ENCODE measurements at places on chromosomes 1 and 21.
A peak's percentile ranks its signal among the peaks of the same experiment; 100 is the strongest.

DNA sequence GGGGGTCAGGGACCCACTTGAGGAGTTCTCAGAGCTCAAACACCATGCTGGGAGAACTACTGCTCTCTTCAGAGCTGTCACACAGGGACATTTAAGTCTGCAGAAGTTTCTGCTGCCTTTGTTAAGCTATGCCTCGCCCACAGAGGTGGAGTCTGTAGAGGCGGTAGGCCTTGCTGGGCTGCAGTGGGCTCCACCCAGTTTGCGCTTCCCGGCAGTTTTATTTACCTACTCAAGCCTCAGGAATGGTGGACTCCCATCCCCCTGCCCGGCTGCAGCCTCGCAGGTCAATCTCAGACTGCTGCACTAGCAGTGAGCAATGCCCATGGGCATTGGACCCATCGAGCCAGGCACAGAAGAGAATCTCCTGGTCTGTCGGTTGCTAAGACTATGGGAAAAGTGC is 706.4 kb downstream of the LRRIQ3 start:
- DNase-seq: no peak

DNA sequence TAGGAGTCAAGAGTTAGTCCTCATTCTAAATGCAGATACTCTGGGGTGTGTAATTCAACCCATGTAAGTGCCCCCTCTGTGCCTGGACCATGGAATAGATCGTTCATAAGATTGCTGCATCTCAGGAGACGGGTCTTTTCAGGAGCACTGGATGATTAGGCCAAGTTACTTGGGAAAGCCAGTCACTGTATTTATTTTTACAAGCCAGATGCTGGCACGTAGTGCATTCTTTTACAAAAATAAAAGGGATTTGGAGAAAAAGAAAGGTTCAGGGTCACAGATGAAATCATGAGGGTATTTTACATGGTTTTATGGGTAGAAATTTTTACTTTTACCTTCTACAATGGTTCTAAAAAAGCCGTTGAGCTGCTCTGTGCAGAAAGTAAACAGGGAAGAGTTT is 102.6 kb upstream of the UBE2U start:
- DNase-seq: no peak

DNA sequence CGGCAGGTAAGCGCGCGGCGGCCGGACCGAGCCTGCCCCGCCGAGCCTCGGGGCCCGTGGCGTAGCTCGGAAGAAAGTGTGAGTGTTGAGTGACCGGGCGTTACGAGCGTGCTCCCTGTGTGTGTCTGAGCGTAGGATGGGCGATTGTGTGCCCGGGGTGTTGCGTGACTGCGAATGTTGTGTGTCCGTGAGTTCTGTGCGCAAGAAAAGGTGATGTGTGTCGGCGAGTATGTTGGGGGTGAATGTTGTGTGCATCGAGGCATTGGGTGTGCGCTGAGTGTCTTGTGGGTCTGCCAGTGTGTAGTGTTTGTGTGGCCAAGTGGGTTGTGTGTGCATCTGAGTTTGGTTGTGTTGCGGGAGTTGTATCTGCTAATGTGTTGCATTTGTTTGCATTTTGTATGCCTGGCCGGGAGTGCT is 398 bp downstream of the PTPRU start:
- DNase-seq: no peak

- no peak for DNase-seq
Measured at GRCh38 chr1:175363031-175363430, 170.5 kb upstream of the KIAA0040 start.

- no peak for DNase-seq
Measured at GRCh38 chr1:157091186-157091585, 8.4 kb downstream of the ETV3L start.

- peak; percentile 4 for DNase-seq
Measured at GRCh38 chr1:57307392-57308170, 116.3 kb downstream of the DAB1 start.

DNA sequence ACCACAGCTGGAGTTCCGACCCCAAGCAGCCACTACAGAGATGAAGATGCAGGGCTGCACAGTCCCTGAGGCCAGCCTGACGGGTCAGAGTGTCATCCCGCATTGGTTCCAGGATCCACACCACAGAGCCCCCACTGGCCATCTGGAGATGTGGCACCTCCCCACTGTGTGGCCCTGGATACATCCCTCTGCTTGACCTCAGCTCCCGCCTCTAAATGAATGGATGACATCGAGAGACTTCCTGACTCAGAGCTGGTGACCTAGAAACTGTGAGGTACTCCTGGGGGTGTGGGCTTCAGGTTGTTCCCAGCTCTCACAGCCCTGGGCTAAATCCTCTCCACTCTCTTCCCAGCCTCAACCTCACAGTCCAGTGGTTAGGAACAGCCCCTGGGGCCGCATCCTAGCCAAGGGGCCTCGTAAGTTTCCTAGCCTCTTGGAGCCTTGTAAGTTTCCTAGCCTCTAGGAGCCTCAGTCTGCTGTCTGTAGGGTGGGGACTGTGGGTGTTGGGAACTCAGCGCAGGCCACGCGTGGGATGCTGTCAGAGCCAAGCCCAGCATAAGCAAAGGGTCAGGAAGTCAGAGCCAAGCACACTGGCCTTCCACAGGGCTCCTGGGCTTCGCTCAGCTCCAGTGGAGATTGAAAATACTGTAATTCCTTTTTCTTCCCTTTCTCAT is 87.5 kb upstream of the RUNX3 start:
- DNase-seq: no peak

GRCh38 chr1:30816211-30817076 is 58.9 kb upstream of the LAPTM5 start:
- DNase-seq: no peak

GRCh38 chr1:169160845-169161495 is 54.5 kb downstream of the ATP1B1 start:
- DNase-seq: no peak

GRCh38 chr1:36912365-36912865 is 121.9 kb downstream of the GRIK3 start:
- DNase-seq: no peak

DNA sequence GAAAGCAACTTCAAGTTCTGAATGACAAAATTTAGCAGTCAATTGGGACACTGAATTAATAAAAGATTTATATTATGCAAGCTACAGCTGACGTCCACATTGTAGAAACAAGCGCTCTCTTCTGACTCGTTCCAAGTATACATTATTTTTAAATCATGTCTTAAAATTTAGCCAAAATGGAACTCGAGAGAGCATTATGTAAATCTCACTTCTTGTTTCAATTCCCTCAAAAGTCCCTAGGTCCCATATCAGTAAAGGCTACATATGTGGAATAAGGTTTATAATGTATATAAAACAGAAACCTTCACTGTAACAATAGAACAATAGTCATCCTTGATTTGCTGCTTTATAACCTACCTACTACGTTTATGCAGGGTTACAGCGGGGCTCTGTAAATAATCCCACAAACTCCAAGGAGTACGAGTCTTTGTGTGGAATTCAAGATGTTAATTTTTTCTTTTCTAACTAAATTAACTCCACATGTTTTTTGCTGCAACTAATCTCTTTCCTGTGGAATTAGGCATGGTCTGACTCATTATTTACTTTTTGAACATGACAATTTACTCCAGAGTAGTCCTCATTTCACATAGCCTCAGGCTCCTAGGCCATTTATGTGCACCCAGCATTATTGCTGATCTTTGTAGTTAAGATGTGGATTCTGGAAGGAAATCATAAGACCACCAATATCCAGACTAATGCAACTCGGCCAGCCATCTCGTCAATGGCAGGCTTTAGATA is 785.1 kb downstream of the LTN1 start:
- no peak for DNase-seq

DNA sequence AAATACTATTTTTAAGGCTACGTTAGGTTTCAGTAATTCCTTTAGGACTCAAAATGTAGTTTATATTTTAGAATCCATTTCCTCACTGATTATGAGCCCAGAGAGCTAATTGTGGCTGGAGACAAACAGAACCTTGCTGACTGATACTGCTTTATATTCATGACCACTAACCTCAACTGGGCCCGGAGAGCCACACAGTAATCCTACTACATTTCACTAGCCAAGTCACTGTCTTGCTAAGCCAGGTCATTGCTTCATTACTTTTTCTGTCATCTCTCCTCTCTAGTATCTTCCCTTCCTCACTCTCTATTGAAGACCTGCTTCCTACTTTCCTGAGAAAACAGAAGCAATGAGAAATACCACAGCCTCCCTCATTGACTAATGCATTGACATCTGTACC is 24.7 kb downstream of the IL23R start:
- no peak for DNase-seq

DNA sequence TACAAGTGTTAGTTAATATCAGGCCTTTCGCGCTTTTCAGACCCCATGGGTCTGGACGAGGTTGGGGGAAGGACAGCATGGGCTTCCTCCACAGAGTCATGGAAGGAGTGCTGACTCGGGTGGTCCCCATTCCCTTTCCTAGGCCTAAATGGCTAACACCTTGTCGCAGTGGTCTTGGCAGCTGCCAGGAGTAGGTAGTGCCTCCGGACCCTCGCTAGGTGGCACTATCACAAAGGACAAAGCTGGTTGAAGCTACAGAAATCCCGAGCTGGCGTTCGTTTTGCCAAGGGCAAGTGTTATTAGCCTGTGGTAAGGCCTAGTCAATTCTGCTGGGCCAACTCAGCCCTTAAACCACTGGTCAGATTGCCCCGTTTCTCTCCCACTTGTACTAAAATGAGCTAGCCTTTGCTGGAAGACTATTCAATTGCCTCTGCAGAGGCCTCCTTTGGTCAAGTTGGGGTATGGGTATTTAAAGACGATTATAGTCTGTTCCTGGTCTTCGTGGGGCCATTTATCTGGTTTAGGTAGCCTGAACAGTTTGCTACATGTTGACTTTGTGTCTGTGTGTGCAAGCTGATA is 1.1 kb upstream of the UBE2Q1 start:
- DNase-seq: peak; percentile 66

GRCh38 chr1:37890378-37891014 is 31.1 kb upstream of the MTF1 start:
- DNase-seq: no peak

Measured in stimulated activated CD4-positive, alpha-beta T cell treated with anti-CD3 and anti-CD28 coated beads, Interleukin-15, amount 100 ng/mL, for 48 hours (primary cell).